ENCODE measurements at places on chromosomes 7 and 10.

GRCh38 chr7:156379324-156380070, 261.1 kb upstream of the RNF32 start:
- no peak overlapping the region for H3K27ac ChIP-seq
- DNase-seq, result no peak
- H3K4me1 ChIP-seq, result no peaks in the 10 kb centered on the region
- no peaks in the 10 kb centered on the region for H3K27me3 ChIP-seq
- no peaks in the 10 kb centered on the region for H3K36me3 ChIP-seq
- no peak overlapping the region for H3K4me3 ChIP-seq

GRCh38 chr10:90087197-90088023, 386.0 kb downstream of the KIF20B start:
- no peaks in the 10 kb centered on the region for H3K36me3 ChIP-seq
- no peaks in the 10 kb centered on the region for H3K4me1 ChIP-seq
- H3K27ac ChIP-seq, result no peak overlapping the region
- no peaks in the 10 kb centered on the region for H3K27me3 ChIP-seq
- no peak for DNase-seq
- no peak overlapping the region for H3K4me3 ChIP-seq

GRCh38 chr7:134922720-134923704, 63.3 kb upstream of the AGBL3 start:
- no peaks in the 10 kb centered on the region for H3K27me3 ChIP-seq
- H3K27ac ChIP-seq, result no peak overlapping the region
- no peaks in the 10 kb centered on the region for H3K36me3 ChIP-seq
- H3K4me1 ChIP-seq, result no peaks in the 10 kb centered on the region
- no peak overlapping the region for H3K4me3 ChIP-seq

DNA sequence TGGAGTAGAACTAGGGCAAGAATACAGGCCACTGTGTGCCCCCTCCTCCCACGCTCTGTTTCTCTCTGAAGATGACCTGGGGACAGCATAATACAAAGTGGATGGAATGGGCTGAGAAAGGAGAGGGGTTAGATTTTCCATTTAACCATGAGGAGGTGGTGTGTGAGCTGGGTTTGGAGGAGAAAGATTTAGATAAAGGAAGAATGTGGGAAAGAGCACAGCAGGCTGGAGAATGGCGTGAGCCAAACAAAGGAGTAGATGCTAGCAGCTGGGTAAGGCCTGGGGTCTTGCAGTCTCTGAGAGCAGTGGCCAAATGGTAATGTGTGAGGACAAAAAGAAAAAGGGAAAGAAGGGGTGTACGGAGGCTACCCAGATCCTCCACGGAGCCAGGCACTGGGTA, 8.6 kb downstream of the PNLIPRP2 start:
- no peak overlapping the region for H3K4me3 ChIP-seq
- no peaks in the 10 kb centered on the region for H3K36me3 ChIP-seq
- no peaks in the 10 kb centered on the region for H3K4me1 ChIP-seq
- peaks cover 19% of the 10 kb centered on the region for H3K27me3 ChIP-seq

- DNase-seq, result no peak
- no peaks in the 10 kb centered on the region for H3K4me1 ChIP-seq
- no peak overlapping the region for H3K27ac ChIP-seq
- H3K36me3 ChIP-seq, result no peaks in the 10 kb centered on the region
- no peaks in the 10 kb centered on the region for H3K27me3 ChIP-seq
- H3K4me3 ChIP-seq, result no peak overlapping the region
Measured at GRCh38 chr7:26512737-26513136, 221.1 kb downstream of the SNX10 start.

DNA sequence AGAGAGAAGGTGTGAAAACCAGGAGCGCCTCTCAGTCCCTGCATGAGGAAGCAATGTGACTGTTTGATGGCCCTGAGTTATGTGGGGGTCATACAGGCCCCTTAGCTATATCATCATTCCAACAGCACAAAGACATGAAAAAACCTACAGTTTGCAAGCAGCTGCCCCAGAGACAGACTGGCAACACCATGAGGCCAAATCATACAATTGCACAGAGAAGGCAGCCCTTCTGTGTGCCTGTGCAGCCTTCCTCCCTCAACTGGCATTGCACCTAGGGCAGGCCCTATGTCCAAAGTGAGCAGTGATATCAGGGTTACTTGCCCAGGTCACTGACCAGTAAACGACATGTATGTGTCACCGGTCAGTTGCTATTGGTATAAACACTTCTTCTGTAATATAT, 41.6 kb downstream of the GPRIN2 start:
- no peak overlapping the region for H3K4me3 ChIP-seq
- no peak overlapping the region for H3K27ac ChIP-seq
- no peaks in the 10 kb centered on the region for H3K27me3 ChIP-seq

GRCh38 chr7:50415844-50416364, 34.2 kb downstream of the FIGNL1 start:
- H3K27me3 ChIP-seq, result no peaks in the 10 kb centered on the region
- DNase-seq, result no peak

GRCh38 chr7:105718511-105718925, 137.2 kb upstream of the EFCAB10 start:
- no peaks in the 10 kb centered on the region for H3K4me1 ChIP-seq
- H3K36me3 ChIP-seq, result no peaks in the 10 kb centered on the region
- DNase-seq, result no peak
- no peak overlapping the region for H3K4me3 ChIP-seq
- H3K27me3 ChIP-seq, result no peaks in the 10 kb centered on the region

DNA sequence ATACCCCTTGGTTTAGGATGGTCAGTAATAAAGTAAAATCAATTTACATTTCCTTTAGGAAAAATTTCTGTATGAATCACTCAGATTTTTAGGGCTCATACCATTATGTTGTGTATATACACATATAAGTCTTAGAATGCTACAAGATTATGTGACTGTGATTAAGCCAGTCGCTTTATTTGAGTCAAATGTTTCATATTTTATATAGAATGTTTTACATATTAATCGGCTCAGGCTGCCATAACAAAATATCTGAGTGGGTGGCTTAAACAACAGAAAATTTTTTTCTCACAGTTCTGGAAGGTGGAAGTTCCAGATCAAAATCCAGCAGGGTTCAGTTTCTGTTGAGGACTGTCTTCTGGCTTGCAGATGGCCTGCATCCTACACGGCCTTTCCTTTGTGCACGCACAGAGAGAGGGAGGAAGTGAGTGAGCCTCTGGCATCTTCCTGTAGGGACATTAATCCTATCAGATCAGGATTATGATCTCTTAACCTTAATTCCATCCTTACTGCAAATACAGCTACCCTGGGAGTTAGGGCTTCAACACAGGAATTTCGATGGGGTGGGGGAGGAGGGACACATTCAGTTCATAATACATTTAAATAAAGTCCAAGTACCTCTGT, 198.0 kb downstream of the PHF14 start:
- H3K27ac ChIP-seq, result no peak overlapping the region
- DNase-seq, result no peak
- no peak overlapping the region for H3K4me3 ChIP-seq
- no peaks in the 10 kb centered on the region for H3K4me1 ChIP-seq

DNA sequence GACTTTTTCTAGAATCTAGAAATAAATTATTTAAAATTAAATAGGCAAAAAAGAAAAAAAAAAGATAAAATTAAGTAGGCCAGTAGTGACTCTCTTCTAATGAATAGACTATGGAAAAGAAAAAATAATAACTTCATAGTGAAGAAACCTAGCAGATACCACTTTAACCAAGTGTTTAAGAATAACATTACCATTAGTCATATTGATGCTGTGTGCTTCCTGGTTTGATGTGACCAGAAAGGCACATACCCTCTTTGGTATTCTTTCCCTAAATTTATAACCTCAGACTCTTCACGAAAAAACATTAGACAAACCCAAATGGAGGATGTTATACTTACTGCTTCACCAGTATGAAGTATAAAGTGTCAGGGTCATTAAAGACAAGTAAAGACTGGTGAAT, 42.6 kb downstream of the KIF20B start:
- no peak overlapping the region for H3K4me3 ChIP-seq
- no peak overlapping the region for H3K27ac ChIP-seq
- no peaks in the 10 kb centered on the region for H3K36me3 ChIP-seq
- DNase-seq, result no peak
- H3K4me1 ChIP-seq, result no peaks in the 10 kb centered on the region
- no peaks in the 10 kb centered on the region for H3K27me3 ChIP-seq

DNA sequence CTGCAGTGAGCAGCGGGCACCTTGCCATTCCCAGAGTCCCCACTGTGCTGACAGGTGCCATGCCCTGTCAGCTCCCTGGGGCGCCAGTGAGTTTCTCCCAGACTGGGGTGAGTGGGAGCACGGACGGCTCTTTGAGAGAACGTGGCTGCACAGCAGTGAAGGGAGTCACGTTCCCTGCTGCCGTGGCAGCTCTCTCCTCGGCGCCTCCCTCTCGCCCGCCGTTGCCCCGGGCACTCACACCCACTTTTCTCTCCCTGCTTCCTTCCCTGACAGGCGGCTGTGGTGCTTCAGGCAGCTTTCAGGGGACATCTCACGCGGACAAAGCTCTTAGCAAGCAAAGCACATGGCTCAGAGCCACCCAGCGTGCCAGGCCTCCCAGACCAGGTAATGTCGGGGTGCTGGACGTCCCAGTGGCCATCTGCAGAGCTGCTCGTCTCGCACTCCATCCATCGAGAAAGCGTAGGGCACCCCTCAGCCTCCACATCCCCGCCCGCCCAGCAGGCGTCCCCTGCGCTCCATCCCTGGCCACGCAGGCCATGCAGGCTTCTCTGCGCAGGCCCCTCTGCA, 27.1 kb upstream of the TTYH3 start:
- H3K4me1 ChIP-seq, result peaks cover 31% of the 10 kb centered on the region
- no peaks in the 10 kb centered on the region for H3K36me3 ChIP-seq
- H3K27me3 ChIP-seq, result no peaks in the 10 kb centered on the region

- H3K27me3 ChIP-seq, result no peaks in the 10 kb centered on the region
- DNase-seq, result no peak
- H3K4me3 ChIP-seq, result no peak overlapping the region
- no peaks in the 10 kb centered on the region for H3K4me1 ChIP-seq
- H3K36me3 ChIP-seq, result no peaks in the 10 kb centered on the region
Measured at GRCh38 chr7:37516664-37517063, 68.0 kb upstream of the ELMO1 start.

GRCh38 chr10:69994262-69994661, 58.4 kb upstream of the MACROH2A2 start:
- H3K4me1 ChIP-seq, result no peaks in the 10 kb centered on the region
- no peak overlapping the region for H3K27ac ChIP-seq
- no peak overlapping the region for H3K4me3 ChIP-seq
- no peak for DNase-seq
- H3K36me3 ChIP-seq, result no peaks in the 10 kb centered on the region

GRCh38 chr7:134686786-134687185, 40.1 kb downstream of the BPGM start:
- no peak overlapping the region for H3K27ac ChIP-seq
- H3K27me3 ChIP-seq, result no peaks in the 10 kb centered on the region
- H3K36me3 ChIP-seq, result no peaks in the 10 kb centered on the region
- no peak for DNase-seq

GRCh38 chr7:86889501-86889900, 170.0 kb downstream of the ELAPOR2 start:
- H3K4me1 ChIP-seq, result no peaks in the 10 kb centered on the region
- no peaks in the 10 kb centered on the region for H3K36me3 ChIP-seq
- H3K27ac ChIP-seq, result no peak overlapping the region
- H3K27me3 ChIP-seq, result no peaks in the 10 kb centered on the region
- H3K4me3 ChIP-seq, result no peak overlapping the region

DNA sequence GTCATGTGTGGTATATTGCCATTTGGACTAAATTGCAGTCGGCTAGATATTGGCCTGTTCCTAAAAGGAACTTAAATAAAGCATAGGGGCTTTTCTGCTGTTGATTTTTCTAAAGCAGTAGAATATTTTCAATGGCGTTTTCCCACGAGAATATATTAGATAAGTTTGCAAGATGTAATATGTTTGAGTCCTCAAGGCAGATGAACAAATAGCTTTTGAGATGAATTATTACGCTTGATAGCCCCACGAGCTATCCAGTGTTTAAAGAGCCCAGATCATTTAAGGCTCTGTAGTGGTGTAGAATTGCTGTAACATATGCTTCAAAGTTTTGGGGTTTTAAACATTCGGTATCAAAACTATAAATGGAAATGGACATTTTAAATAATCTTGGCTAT, 2.9 kb downstream of the CELF2 start:
- no peaks in the 10 kb centered on the region for H3K36me3 ChIP-seq
- H3K4me1 ChIP-seq, result peaks cover 73% of the 10 kb centered on the region
- H3K4me3 ChIP-seq, result peak overlapping the region; percentile 88
- H3K27me3 ChIP-seq, result no peaks in the 10 kb centered on the region

GRCh38 chr7:131020759-131021261, 286.8 kb upstream of the KLF14 start:
- H3K4me3 ChIP-seq, result no peak overlapping the region
- H3K36me3 ChIP-seq, result no peaks in the 10 kb centered on the region
- DNase-seq, result no peak
- H3K4me1 ChIP-seq, result peaks cover 30% of the 10 kb centered on the region
- H3K27me3 ChIP-seq, result no peaks in the 10 kb centered on the region

DNA sequence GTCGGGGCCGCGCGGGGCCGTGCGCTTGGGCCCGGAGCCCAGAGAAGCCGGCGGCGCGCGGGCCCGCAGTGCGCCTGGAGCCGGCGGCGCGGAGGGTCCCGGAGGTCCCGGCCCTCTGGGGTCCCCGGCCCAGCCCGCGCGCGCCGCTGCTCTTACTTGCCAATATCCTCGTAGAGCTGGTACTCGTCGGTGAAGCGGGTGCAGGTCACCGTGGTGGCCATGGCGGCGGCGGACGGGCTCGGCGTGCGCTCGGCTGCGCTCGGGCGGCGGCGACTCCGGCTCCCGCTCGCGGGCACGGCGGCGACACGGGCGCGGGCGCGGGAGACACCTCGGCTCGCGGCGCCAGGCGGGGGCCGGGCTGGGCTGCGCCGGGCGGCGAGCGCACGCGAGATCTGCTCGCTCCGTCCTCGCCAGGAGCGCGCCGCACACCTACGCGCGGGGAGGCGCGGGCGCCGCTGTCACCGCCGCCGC, at the start of gene CAMK2B:
TSS of gene CAMK2B (minus strand) at position 394 of the 471 bp plus-strand sequence. CDS start at position 221, 173 bp downstream.
- peaks cover 29% of the 10 kb centered on the region for H3K27me3 ChIP-seq
- H3K4me1 ChIP-seq, result no peaks in the 10 kb centered on the region
- H3K36me3 ChIP-seq, result no peaks in the 10 kb centered on the region
- H3K27ac ChIP-seq, result peak within 1 kb of the TSS; percentile 79
- DNase-seq, result no peak

DNA sequence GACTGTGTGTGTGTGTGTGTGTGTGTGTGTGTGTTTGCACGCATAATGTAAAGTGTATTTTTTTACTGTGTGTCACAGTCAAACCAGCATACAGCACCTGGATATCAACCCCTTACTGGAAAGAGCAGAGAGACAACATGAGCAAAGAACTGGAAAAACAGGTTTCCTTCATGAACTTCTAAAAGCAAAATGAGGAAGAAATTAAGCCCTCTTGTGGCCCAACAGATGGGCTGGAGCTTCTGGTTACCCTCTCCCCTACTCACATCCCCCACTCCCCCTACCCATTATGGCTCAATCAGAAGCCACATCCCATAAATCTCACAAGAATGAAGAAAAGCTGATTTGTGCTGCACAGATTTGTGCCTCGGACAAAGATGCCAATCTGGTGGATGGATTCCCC, 36.2 kb downstream of the PDE1C start:
- H3K27me3 ChIP-seq, result no peaks in the 10 kb centered on the region
- no peak for DNase-seq
- no peaks in the 10 kb centered on the region for H3K36me3 ChIP-seq

- H3K27ac ChIP-seq, result no peak overlapping the region
- no peaks in the 10 kb centered on the region for H3K27me3 ChIP-seq
- H3K4me1 ChIP-seq, result no peaks in the 10 kb centered on the region
- no peak for DNase-seq
- H3K4me3 ChIP-seq, result no peak overlapping the region
Measured at GRCh38 chr10:27393961-27394360, 110.1 kb upstream of the RAB18 start.

- no peaks in the 10 kb centered on the region for H3K4me1 ChIP-seq
- no peak overlapping the region for H3K4me3 ChIP-seq
- no peaks in the 10 kb centered on the region for H3K27me3 ChIP-seq
- H3K27ac ChIP-seq, result no peak overlapping the region
Measured at GRCh38 chr7:50937727-50938126, 155.0 kb upstream of the GRB10 start.

GRCh38 chr7:144050093-144050492, 1.3 kb downstream of the OR2A5 start:
- H3K4me3 ChIP-seq, result no peak overlapping the region
- H3K27ac ChIP-seq, result no peak overlapping the region
- no peaks in the 10 kb centered on the region for H3K27me3 ChIP-seq
- DNase-seq, result no peak
